ENCODE measurements at places on chromosomes 1 and 21. TPM values are rescaled to one million over a fixed set of nuclear protein-coding genes. Genes with fewer than 3 reads are reported as not detected.

Gene LCE2A
- total RNA-seq: not detected

Gene ZYG11B
- total RNA-seq: 13.4 TPM

Gene LYSMD1
- total RNA-seq: 6.1 TPM

Gene MAP10
- 1.9 TPM for total RNA-seq

Gene LRRC7
- 0.22 TPM for total RNA-seq

Gene CLCA1
- total RNA-seq: not detected

Gene DENND2D
- total RNA-seq: 165 TPM

Gene TMEM81
- 5.2 TPM for total RNA-seq

Gene C8B
- total RNA-seq: not detected

Gene LCE1D
- not detected for total RNA-seq

Gene C1orf53
- total RNA-seq: not detected

Gene TSNAX
- total RNA-seq: 37.4 TPM

Gene RHEX
- not detected for total RNA-seq

DNA sequence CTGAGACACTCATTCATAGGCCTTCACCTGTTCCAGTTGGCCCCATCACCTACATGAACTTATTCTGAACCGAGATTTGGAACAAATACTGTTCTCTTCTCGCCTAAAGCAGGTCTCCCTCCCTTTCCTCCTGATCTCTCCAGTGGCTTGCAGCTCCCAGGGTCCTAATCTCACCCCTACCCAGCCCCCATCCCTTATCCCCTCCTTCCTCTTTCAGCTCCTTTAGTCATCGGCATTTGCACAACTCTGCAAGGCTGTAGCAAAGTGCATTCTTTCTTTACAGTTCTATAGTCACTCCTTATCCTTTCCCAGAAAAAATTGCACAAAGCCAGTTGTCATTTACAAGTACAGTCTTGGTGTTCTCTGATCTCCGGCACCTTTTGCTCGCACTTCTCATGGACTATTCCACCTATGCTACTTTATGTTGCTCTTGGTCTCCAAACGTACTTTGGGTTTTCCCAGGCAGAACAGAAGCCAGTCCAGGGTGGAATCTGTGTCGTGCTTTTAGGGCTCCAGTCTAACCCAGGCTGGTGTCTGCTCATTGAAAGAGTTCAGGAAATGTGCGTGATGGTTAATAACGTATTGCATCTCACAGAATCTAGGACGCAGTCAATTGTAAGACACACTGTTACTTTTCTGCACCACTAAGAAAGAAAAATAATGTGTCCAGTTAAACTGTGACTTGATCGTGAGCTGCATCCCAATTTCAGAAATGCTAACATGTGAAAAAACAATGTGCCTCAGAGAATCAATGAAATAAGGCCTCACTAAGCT, 965 bp downstream of the ABCA4 start:
- no peaks in the 10 kb centered on the region for H3K4me1 ChIP-seq
- no peak overlapping the region for H3K4me3 ChIP-seq
- no peaks in the 10 kb centered on the region for H3K27me3 ChIP-seq
- no peak overlapping the region for H3K27ac ChIP-seq

- peak overlapping the region; percentile 36 for H3K27ac ChIP-seq
- H3K36me3 ChIP-seq: peaks cover 6% of the 10 kb centered on the region
- peak overlapping the region; percentile 34 for H3K4me3 ChIP-seq
- H3K27me3 ChIP-seq: no peaks in the 10 kb centered on the region
These were observed 20.9 kb downstream of the CA6 start for GRCh38 chr1:8966606-8967005.

DNA sequence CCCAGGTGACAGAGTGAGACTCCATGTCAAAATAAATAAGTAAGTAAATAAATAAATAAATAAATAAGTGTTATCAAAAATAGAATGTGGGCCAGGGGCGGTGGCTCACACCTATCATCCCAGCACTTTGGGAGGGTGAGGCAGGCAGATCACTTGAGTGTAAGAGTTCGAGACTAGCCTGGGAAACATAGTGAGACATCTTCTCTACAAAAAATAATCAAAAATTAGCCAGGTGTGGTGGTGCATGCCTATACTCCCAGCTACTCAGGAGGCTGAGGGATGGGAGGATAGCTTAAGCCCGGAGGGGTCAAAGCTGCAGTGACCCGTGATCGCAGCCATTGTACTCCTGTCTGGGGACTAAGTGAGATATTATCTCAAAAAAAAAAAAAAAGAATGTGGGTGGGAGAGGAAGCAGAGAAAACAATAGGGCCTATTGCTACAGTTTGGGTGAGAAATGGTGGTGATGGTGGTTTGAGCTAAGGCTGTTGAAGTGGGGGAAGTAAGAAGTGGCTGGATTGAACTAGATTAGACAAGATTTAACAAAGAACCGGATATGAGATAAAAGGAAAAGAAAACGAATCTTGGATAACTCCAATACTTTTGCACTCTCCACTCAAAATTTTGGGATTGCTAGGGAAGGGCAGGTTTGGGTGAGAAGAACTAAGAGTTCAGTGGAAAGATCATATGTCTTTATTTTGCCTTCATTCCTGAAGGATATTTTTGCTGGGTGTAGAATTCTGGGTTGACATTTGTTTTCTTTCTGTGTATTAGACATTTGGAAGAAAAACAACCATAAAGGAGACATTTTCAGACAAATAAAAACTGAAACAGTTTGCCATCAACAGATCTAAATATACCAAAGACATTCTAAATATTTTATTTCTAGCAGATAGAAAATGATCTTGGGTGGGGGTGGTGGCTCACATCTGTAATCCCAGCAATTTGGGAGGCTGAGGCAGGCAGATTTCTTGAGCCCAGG, 57.1 kb upstream of the SPOCD1 start:
- peaks cover 21% of the 10 kb centered on the region for H3K4me1 ChIP-seq
- H3K27ac ChIP-seq: peak overlapping the region; percentile 16
- peak overlapping the region; percentile 26 for H3K4me3 ChIP-seq
- DNase-seq: no peak
- H3K27me3 ChIP-seq: no peaks in the 10 kb centered on the region

- DNase-seq: peak; percentile 33
- peak within 1 kb of the TSS; percentile 81 for H3K4me3 ChIP-seq
- H3K4me1 ChIP-seq: peaks cover 7% of the 10 kb centered on the region
These were observed at the start of gene KCND3 for GRCh38 chr1:111989531-111990025. Gene KCND3 (minus strand): TSS chr1:111989668.

DNA sequence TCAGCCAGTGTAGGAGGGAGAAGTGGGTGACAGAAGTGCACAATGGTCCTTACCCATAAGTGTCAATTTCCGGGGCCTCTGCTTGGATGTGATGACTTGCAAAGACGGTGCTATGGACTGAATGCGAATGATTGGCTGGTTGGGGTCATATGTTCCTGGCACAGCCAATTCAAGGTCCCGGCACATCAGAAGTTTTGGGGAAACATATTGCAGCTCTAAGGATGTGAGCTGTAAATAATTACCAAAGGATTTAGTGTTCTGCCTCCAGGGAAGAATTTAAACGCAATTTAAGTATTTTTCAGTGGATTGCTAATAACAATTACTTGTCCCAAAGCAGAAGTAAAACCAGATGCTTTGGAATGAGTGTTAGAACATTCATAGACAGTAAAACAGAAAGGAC, 26.9 kb upstream of the EXOSC10 start:
- no peak for DNase-seq
- peaks cover 31% of the 10 kb centered on the region for H3K36me3 ChIP-seq
- H3K4me3 ChIP-seq: no peak overlapping the region

DNA sequence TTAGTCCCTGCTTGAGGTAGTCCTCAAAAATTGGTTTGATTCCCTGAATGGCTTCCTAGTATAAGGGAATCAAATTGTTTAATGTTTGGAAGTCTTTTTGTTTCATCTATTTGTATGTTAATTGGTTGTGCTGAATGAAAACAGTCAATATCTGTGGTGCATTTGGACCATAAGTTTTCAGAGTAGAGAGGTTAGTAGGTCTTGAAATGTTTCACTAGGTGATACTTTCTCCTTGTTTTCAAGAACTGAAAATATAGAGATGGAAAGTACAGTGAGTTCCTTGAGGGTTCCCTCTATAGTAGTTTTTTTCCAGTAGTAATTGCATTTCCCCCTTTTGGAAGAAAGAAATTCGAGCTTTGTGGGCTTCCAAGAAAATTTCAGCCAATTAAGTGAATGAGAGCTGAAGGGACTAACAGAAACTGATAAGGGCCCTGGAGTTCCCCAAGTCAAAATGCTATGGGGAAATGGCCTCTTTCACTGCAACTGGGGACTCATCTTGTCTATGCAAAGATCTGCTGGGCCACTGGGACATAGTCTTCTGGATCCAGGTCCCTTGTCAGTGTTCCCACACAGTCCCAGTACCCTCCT, 18.6 kb upstream of the CEP350 start:
- H3K4me1 ChIP-seq: no peaks in the 10 kb centered on the region
- H3K27me3 ChIP-seq: no peaks in the 10 kb centered on the region
- H3K4me3 ChIP-seq: no peak overlapping the region
- DNase-seq: no peak

DNA sequence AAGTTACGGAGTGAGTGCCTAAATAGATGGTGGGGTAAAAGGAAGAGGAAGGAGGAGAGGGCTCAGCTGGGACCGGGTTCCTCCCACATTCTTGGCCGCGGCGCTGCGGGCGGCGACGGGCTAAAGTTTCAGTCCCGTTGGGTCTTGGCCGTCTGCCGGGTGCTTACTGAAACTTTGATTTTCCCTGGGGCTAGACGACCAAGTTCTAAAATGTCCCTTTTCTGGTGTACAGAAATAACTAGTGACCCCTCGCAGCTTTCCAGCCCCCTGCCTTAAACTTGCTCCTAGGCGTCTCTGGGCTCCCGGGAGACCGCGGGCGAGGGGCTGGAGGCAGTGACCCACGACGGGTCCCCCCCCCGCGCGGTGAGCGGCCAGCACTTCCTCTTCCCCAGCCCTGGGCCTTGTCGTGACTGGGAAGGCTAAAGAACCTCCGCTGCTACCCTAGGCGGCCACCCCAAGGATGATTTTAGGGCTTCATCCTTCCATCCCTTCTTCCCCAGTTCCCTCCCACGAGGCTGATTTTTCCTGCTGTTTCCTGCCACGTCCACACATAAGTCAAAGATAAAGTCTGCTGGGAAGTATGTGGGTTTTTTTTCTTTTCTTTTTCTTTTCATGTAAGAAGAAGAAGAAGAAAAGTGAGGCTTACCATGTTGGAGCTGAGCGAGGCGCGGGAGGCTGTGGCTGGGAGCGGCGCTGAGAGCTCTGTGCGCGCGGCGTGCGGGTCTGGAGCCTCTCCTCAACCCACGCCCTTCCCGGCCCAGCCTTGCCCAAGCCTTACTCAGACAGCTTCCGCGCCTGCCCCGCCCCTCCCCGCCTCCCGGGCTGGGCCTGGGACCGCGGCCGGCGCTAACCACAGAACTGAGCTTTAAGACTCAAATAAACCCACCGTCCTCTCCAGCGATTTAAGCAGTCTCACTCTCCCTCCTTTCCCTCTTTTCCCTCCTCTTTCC, at the start of gene S100A11:
TSS of gene S100A11 (minus strand) at position 738 of the 950 bp plus-strand sequence. CDS start at position 649, 89 bp downstream.
- peak within 1 kb of the TSS; percentile 99 for H3K27ac ChIP-seq
- H3K36me3 ChIP-seq: peaks cover 32% of the 10 kb centered on the region

DNA sequence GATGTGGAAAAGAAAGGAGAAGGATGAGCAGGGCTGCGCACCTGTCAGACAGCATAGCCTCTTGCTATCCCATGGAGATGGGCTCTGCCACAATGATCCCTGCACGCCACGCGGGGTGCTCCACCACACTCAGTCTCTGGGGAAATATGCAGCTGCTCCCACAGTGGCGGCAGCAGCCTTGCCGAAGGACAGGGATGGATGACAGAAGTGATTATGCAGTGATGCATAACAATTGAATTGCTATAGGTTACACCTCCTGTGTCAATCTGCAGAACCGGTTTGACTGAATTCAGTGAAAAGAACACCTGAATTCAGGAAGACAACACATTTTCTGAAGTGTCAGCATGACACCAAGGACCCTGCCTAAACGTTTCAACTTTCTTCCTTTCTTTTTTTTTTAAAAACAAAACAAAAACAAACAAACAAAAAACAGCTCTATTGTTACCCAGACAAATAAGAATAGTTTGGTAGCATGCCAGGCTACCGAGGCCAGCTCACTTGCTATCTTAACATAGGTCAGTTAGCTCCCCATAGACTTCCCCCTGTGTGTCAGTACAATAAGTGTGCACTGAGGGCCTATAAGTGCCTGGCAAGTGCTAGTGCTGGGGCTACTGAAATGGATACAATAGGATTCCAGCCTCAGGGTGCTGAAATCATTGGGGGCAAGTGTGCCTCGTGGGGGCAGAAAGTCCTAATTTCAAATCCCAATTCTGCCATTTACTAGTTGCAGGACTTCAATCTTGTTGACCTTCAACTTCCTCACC, 127.6 kb upstream of the LMO4 start:
- no peak overlapping the region for H3K4me3 ChIP-seq
- H3K27ac ChIP-seq: no peak overlapping the region
- H3K27me3 ChIP-seq: peaks cover 70% of the 10 kb centered on the region
- peaks cover 17% of the 10 kb centered on the region for H3K4me1 ChIP-seq
- no peak for DNase-seq

GRCh38 chr1:2237773-2238172, 9.7 kb downstream of the SKI start:
- no peak for DNase-seq
- H3K36me3 ChIP-seq: no peaks in the 10 kb centered on the region
- H3K4me3 ChIP-seq: peak overlapping the region; percentile 92
- peaks cover 91% of the 10 kb centered on the region for H3K4me1 ChIP-seq
- H3K27ac ChIP-seq: peak overlapping the region; percentile 71

- no peak for DNase-seq
- H3K27me3 ChIP-seq: no peaks in the 10 kb centered on the region
- peaks cover 16% of the 10 kb centered on the region for H3K36me3 ChIP-seq
- H3K27ac ChIP-seq: peak overlapping the region; percentile 94
- peak overlapping the region; percentile 78 for H3K4me3 ChIP-seq
- peaks cover 63% of the 10 kb centered on the region for H3K4me1 ChIP-seq
These were observed 12.7 kb downstream of the LCK start for GRCh38 chr1:32263744-32264143.

GRCh38 chr1:56845343-56845742, 9.3 kb upstream of the C8A start:
- DNase-seq: no peak
- H3K27me3 ChIP-seq: peaks cover 6% of the 10 kb centered on the region
- no peaks in the 10 kb centered on the region for H3K4me1 ChIP-seq
- H3K4me3 ChIP-seq: no peak overlapping the region
- no peak overlapping the region for H3K27ac ChIP-seq

- no peaks in the 10 kb centered on the region for H3K36me3 ChIP-seq
- no peak for DNase-seq
- no peak overlapping the region for H3K4me3 ChIP-seq
- no peaks in the 10 kb centered on the region for H3K4me1 ChIP-seq
These were observed 720.7 kb upstream of the CXADR start for GRCh38 chr21:16792101-16792500.

GRCh38 chr1:3492545-3493246, 38.2 kb downstream of the ARHGEF16 start:
- DNase-seq: no peak
- H3K27ac ChIP-seq: no peak overlapping the region
- H3K4me1 ChIP-seq: peaks cover 7% of the 10 kb centered on the region
- H3K4me3 ChIP-seq: no peak overlapping the region

- H3K4me1 ChIP-seq: no peaks in the 10 kb centered on the region
- H3K36me3 ChIP-seq: no peaks in the 10 kb centered on the region
- H3K4me3 ChIP-seq: no peak overlapping the region
- no peak for DNase-seq
These were observed 136.4 kb upstream of the ADGRL2 start for GRCh38 chr1:81664341-81664740.
